ENCODE measurements at places on chromosomes 1 and 21.

DNA sequence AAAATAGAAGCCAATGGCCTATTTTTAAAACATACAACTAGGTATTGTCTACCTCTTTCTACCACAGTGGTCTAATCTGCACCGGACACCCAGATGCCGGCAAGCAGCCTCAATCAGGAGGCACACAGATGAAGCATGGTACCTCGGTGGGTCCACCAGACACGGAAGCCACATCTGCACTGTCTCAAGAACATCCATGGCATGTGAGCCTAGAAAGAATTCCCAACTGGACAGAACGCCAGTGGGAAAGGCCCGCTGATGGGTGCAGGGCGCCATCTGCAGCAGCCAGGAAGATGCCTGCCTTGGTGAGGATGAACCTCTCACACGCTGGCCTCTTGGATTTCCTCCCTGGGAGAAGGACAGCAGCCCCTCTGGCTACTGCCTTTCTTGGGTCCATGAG is 79.5 kb downstream of the MRPL37 start:
- DNase-seq: no peak

DNA sequence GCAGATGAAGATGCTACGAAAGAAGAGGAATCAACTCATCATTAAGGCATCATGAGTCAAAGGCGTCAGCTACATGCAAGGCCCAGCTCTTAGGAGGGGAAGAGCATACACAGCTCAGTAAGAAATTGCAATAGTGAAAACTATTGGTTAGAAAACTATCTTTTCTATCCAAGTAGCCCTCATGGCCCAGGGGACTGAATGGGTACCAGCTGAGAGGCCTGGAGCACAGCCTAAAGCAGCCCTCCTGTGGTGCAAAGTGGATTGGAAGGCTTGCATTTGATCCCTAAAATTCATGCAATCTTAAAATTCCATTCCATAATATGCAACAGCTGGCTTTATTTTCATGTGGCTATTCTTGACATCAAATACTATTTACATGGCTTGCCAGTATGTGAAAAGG is 251.8 kb upstream of the USP24 start:
- no peak for DNase-seq

DNA sequence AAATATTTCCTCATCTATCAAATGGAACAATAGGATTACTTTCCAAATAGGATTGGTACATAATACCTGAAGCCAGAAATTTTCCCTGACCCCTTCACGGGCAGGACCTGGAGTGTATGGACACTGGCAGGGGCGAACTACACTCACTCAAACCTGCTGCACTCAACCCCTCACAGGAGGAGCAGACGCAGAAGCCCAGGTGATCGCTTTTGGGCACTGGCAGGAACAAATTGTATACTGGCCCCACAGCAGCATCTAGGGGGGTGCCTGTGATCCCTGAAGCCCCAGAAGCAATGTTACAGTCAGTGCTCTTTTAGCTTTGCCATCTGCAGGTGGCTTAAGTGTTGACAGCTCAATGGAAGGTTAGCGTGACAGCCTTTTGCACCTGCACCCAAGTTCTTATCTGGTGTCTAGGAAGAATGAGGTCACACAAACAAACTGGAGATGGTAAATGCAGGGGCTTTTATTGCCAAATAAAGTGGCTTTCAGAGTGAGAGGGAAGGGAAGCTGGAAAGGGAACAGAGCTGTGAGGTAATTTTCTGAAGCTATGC is 199.2 kb upstream of the NEGR1 start:
- no peak for DNase-seq

DNA sequence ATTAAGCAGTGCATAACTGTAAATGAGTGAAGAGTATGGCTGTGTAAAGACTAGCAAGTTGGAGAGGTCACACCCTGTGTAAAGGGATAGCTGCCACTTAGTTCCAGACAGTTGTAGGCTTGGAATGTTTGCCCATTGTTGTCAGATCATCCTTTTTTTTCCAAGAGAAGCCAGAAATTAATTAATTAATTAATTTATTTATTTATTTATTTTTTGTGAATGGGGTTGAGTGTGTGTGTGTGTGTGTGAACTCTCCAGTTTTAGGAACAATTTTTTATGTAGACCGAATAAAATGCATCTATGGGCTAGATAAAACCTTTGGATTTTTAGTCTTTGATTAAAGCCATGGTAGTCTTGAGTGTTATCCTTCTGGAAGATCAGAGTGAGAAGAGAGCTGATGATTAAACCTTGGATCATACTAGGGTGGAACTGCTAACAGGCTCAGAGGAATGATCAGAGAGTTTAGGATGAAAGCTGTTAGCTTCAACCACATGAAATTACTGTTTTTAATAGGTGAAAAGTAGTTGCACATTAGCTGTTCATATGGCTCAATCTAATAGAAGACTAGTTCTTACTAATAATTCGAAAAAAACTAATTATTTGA is 58.4 kb downstream of the OSBPL9 start:
- DNase-seq: no peak

GRCh38 chr1:160189649-160190625 is at the start of gene CASQ1:
CASQ1 (plus strand) TSS chr1:160190575; CDS start chr1:160190752, 177 bp downstream.
- DNase-seq: no peak

DNA sequence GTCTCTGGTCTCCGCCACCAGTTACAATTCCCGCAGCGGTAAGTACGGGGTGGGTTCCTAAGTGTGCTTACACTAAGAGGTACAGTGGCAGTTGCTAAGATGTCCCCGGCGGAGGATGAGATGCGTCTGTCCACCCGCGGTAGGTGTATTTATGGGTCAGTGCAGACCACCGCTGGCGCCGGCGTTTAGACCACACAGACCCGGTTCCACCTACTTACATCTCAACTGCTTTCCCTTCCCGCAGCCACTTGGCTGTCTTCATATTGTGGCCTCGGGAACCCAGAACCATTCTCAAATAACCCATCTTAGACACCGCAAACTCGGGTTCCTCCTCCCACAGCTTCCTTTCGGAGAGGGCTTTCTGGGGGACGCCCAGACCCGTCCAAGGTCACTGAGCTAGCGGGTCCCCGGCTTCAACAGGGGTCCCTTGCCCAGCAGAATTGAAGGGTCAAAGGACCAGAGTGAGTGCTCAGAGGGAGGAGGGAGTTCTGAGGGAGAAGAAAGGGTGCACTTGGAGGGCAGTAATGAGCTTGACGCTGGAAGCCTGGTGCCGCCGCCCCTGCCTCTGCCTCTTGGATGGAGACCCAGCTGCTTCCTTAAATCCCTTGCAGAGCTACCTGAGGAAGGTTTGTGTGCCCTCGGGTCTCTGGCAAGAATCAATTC is 8.6 kb downstream of the NR5A2 start:
- no peak for DNase-seq

GRCh38 chr1:246592695-246593094 is 26.4 kb downstream of the CNST start:
- no peak for DNase-seq

GRCh38 chr1:91160363-91161075 is 138.7 kb upstream of the ZNF644 start:
- no peak for DNase-seq

DNA sequence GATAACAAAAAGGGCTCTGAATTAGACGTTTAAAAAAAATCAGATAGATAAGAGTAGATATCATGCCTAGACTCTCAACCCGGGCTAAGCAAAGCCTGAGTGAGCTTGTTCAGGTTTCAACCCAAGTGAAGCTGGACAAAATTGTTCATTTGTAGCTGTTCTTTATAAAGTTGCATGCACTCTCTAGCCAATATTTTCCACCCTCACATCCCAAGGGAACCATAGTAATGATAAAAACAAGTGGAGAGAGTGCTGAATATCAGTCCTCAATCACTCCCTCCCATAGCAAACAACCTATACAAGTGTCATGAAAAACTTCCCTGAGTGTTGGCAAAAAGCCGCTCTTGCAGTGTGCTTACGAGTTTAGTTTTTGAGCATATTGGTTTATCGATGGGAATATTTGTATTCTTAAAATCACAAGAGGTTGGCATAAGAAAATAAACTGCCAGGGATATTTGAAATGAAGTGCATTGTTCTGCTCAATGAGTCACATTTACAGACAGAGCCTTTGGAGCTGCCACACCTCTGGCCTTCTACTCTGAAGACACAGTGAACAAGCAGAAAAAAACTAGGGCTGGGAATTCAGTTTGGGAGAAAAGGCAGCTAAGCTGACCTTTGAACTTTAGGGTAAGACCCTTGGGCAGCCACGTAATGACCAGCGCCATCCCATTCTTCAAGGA is 2.2 kb upstream of the CLCA2 start:
- no peak for DNase-seq

DNA sequence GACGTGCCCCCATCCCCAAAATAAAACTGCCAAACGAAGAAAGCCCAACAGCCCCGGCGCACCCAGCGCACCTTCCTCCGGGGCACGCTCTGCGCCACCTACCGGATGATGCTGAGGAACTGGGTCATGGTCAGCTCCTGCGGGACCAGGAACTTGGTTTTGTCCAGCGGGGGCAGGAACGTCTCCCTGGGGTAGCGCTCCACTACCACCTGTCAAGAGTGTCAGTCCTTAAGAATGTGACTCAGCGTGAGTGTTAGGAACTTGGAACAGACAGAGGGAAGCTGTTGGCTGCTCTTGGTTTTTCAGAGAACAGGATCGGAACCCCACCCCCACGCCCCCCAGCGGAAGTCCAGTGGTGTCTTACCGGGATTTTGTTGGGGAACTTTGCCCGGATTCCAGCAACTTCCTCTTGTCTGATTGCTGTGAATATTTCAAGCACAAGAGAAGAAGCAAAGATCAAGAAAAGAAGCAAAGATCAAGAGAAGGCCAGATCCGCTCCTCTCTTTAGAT is 431 bp downstream of the MAP1LC3C start:
- DNase-seq: peak; percentile 14

- no peak for DNase-seq
These were observed 6.1 kb downstream of the MIB2 start for GRCh38 chr1:1621173-1622009.

DNA sequence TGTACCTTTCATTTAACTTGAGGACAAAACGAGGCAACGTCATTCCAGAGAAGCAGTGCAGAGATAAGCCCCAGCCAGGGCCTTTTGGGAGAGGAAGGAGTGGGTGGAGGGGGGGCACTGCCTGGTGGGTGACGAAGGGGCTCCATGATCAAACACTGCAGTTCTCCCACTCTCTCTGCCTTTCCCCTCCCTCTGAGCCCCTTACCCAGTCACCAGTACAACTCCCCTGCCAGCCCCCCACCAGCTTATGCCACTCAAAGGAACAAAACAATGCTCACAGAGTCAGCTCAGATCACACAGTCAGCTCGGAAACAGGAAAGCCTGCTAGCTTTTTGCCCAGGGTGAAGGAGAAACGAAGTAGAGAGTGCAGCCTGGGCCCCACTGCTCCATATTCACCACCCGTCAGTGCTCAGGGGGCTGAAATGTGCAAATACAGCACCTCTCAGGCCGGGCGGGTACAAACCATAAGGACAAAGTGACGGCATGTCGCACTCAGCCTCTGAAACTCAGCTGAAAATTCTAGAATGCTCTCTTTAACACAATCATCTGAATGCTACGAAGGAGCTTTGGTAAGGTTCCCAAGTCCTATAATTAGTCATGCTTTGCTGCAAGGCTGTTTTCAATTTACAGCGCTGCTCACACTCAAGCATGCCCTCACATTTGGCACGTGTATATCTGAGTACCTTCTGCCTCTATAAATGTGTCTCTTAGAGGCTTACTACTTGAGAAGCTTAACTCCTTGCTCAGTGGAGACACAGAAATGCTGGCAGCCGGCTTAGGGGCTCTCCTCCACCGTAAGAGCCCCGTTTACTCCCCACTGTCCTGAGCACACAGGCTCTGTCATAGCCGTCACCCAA is 65.8 kb upstream of the RAB4A start:
- no peak for DNase-seq

DNA sequence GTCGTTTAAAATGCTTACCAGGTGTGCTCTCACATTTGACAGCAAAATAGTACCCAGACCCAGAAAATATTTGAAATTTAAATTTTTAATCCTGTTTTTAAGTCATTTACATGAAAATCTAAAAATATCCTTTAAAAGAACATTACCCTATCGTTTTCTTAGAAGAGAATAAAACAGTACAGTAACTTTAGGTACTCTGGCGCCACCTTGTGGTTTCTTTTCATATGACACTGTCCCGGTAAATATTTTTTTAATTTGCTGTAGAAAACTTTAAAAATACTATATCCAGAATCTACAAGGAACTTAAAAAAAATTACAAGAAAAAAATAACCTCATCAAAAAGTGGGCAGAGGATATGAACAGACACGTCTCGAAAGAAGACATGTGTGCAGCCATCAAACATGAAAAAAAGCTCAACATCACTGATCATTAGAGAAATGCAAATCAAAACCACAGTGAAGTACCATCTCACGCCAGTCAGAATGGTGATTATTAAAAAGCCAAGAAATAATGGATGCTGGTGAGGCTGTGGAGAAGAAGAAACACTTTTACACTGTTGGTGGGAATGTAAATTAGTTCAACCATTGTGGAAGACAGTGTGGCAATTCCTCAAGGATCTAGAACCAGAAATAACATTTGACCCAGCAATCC is 129.2 kb downstream of the RGS21 start:
- peak; percentile 13 for DNase-seq

- DNase-seq: no peak
These were observed 44.0 kb upstream of the SCCPDH start for GRCh38 chr1:246680190-246680589.

DNA sequence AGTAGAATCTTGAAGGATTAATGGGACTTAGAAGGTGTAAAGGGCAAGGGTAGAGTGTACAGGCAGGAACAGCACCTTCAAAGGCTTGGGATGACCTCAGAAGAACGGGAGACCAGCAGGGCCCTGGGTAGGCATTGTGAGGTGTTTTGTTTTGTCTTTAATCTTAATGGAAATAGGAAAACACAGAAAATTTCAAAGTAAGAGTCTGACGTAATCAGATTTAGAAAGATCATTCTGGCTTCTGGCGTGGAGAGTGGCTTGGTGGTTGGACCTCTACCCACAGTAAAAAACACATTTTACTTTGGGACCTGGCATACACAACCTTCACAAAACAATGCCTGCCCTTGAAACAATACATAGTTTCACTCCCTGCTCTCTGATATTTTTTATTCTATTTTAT is 4.1 kb downstream of the MOV10 start:
- no peak for DNase-seq

- no peak for DNase-seq
These were observed 150.2 kb downstream of the PRDM16 start for GRCh38 chr1:3219005-3219790.

- DNase-seq: no peak
These were observed 6.8 kb upstream of the PEAR1 start for GRCh38 chr1:156886583-156887281.

GRCh38 chr1:1680031-1680911 is 12.3 kb downstream of the SLC35E2B start:
- no peak for DNase-seq

DNA sequence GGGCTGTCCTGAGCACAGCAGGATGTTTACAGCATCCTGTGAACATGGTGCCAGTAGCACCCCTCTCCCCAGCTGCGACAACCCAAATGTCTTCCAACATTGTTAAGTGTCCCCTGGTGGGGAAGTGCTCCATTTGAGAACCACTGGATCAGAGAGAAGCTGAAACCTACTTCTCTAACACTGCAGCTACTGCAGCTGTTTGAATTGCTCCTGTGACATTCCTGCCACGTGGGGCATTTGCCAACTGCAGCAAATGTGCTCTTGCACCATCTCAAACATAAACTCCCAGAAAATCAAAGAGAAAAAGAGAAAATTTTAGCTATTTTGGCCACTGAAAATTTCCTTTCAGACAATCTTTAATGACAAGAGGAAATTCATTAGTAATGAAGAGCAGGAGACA is 11.0 kb downstream of the SLC2A5 start:
- no peak for DNase-seq

- DNase-seq: no peak
These were observed 2.2 kb downstream of the MACO1 start for GRCh38 chr1:25432749-25433388.
